Sciatic nerve (tissue), 2 donors: ENCODE measurements at places on chromosomes 12 and 14.

- DNase-seq = no peak
These were observed 43.0 kb downstream of the ITPR2 start for GRCh38 chr12:26789731-26790644.

DNA sequence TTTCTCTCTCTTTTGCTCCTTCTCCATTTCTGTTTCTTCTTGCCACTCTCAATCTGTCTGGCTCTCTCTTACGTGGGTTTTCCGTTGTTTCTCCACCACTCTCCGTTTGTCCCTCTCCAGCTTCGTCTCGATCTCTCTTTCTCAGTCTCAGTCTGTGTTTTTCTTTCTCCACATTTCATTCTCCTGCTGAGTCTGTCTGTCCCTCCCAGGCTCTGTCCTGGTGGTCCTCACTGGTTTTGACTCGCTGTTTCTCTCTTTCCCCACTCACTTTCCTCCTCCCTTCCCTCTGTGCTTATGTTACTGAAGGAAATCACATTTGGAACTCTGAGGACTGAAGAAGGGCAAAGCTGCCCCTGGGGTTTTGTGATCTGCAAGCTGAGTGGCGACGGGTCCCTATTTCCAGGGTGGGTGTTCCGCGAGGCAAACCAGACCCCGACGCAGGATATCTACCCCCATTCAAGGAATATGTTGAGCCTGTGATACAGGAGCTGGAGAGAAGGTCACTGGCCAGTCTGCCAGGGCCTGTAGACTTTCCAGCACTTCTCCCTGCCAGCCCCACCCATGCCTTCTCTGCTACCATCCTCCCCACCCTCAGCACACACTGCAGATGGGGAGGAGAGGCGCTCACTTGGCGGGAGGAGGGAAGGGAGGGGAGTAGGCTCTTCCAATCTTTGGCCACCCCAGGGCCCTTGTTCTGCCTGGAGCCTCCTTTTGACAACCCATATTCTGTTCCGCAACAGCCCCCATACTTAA is 102.7 kb upstream of the MAP1LC3B2 start:
- no peak for DNase-seq

DNA sequence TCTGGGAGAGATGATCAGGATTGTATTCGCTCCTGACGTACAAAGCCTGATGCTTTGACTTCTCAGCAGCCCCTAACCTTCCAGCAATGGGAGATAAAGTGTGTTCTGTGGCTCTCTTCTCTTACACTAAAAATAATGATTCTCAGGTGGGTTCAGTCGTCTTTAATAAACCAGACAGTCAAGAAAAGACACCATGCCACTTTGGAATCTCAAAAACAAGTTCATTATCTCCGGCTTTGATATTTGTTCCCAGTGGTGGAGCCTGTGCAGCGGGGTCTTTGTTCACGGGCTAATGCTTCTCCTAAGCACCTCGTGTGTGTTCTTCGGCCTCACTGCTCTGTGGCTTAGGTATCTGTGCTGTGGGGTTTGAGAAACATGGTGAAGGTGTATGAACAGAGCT is 1.6 kb downstream of the ACVR1B start:
- no peak for DNase-seq

DNA sequence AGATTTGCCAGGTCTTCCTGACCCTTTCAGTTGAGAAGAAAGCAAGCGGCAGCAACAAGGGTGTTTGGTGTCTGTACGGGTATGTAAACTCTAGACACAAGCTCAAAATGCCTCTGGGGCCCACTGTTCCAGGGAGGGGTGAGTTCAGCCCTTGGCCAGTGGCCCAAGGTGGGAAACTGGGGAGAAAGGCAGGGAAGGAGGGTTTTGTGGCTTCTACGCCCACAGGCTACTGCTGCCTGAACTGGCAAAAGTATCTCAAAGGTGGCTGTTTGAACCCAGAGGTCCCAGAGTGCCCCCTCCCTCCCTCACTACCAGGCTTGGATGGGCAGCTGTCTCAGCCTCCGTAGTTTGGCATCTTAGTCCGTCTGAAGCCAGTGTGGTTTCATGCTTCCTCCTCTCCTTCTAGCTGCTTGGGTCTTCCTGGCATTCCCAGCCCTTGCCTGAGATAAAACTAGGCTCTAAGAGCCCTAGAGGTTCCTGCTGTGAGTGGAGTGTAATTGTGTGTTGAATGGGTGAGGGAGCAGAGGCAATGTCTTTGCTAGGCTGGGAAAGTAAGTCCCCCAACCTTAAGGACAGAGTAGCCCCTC is 5.5 kb downstream of the HOXC5 start:
- DNase-seq = no peak

- no peak for DNase-seq
These were observed 51.8 kb downstream of the ZFYVE21 start for GRCh38 chr14:103767336-103767894.

GRCh38 chr14:22882529-22883172 is 371 bp upstream of the REM2 start:
- no peak for DNase-seq

DNA sequence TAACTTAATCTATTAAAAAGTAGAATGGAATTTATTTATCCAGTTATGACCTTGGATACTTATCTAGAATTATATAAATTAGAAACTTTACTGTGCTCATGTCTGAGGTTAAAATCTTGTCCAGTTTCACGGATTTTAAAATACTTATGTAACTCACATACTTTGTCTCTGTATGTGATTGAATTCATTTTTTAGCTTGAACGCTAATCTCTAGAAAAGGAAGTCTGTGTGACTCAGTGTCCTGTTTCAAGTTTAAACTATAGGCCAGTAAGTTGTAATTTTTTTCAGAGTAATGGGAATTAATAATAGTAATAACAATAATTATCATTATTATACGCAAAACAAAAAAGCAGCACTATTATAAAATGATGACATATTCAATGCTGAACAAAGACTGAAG is 168.6 kb downstream of the CPNE8 start:
- DNase-seq = no peak

DNA sequence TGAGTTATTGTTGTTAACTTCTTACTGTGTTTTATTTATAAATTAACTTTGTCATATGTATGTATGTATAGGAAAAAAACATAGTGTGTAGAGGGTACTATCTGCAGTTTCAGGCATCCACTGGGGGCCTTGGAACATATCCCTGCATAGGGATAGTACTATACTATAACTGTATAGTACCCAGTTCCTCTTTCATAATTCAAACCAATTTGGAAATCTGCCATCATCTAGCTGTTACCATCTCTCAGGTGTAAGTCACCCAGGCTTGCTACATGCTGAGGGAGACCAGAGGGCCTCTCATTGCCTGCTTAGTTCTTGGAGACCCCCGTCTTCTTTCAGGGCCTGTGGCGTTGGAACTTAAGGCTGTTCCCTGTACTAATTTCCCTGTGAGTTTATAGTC is 12.9 kb upstream of the DCD start:
- DNase-seq = no peak

DNA sequence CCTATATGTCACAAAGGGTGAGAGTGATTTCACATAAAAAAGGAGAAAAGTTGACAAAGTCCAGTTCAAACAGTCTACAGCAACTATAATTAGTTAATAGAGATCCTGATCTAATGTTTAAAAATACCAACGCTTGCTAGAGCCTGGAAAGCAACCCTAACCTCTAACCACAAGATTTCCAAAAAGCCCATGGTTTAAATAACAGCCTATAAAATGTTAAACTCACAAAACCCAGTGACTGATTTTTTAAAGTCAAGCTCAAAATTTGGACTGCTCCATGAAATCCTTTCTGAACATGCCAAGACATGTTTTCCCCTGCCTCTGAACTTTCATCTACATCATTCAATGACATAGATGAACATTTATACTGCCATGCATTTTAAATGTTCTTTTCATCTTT is 81.6 kb downstream of the PLEKHG7 start:
- no peak for DNase-seq

DNA sequence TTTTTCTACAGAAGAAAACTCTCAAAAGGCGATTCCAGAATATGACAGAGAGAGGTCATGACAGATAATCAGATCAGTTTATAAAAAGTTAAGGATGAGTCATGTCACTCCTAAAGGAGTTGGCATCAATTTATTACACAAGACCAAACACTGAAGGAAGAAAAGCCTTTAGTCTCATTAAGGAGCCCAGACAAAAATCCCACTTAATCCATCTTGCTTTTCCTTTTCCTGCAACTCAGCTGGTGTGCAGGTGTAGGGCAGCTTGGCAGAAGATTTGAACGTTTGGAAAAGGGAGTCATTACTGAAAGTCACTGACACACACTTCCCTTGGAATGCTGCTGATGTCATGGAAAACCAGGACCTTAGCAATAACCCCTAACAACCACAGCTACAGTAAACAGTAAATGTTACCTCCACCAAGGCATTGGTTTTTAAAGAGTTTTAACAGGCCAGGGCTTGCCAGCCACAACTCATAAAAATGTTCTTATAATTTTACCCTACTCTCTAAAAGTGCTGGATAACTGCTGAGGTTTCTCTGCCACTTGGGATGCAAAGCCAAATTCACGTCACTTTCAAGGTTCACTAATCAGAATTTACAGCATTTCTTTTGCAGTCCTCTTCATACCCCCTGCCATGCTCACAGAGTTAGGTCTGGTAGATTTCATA is 320.6 kb downstream of the RAD51B start:
- DNase-seq = no peak
